ENCODE measurements at places on chromosomes 12 and 14.
A peak's percentile ranks its signal among the peaks of the same experiment; 100 is the strongest.

DNA sequence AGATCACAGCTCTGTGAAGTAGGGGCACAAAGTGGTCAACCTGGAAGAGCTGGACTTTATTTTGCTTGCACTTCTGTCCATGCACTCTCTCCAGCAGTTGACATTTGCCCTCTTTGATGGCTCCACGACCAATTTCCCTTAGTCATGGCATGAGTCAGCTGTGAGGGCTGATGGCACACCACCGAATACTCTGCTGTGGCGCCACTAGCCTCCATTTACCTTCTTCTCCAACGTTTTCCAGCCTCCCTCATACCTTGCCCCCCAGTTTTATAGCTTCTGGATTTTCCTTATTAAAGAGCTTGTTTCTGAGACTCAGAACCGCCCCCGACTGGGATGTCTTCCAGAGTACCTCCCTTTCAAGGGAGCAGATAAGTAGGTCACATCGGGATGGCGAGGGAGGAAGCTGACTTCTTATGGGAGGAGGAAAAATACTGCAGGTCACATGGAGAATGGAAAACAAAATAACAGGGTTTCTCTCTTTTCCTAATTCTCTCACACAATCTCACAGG lies 17.6 kb downstream of the NINJ2 start:
- no peak for DNase-seq

DNA sequence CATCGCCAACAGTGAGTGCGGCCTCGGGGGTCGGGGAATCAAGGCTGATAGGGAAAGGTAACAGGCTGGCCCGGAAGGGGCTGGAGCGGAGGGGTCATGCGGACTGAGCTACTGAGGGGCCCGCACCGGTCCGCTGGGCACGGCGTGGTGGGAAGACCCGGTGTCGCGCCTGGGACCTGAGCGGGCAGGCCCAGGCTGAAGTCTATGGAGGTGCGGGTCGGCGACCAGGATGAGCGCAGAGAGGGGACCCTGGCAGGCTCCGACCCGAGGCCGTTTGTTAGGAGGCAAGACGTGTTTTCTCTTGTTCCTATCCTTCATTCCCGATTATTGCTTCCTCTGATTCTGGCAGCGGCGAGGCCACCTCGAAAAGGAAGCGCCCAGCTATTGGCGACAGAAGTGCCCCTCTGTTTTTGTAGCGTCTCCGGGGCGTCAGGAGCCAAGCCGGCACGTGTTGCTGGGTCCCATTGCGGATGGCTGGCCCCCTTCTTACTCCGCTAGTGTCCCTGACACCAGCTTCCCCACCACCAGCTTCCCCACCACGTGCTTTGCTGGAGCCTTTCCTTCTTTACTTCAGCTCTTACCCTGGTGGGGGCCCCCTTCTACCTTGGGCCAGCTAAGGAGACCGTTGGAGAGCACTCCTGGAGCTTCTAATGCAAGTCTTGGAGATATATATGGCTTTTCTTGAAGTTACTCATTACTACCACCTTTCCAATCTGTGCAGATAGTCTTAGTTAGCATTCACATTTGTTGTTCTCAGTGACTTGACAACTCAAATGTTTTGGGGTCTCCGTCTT lies 653 bp downstream of the PA2G4 start:
- DNase-seq = no peak

DNA sequence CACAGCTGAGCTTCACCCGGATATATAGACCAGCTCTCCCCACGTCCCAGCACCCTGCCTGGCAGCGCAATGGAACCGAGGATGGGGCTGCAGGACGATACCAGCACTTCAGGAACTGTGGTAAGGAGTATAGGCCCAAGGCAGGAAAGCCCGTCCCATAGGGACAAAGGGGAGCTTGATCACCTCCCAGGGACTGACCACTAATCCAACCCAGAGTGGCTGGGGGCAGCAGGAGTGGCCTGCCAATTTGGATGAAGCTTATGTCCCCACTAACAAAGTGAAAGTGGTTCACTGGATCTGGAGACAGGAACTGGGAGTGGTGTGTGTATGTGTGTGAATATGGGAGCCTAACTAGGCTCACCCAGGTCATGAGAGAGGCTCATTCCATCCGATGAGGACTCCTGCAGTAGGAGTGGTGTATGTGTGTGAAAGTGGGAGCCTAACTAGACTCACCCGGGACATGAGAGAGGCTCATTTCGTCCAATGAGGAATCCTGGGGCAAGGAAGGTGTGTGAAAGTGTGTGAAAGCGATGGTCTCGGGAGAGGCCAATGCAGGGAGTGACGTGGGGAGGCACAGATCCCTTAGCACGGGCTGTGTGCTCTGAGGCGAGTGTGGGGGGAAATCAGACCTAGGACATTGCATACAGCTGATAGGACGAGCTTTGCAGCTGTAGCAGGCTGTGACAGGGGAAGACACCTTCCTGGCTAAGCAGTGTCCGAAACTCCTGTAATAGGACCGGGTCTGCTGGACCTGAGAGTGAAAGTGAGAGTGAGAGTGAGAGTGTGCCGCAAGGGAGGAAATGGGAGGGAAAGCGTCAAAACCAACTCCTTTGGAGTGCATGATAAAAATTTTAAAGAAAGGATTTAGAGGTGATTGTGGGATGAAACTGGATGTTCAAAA lies 25.7 kb downstream of the KLRK1 start:
- DNase-seq = peak; percentile 46

GRCh38 chr12:29176941-29177340 lies 27.9 kb downstream of the FAR2 start:
- DNase-seq = no peak

DNA sequence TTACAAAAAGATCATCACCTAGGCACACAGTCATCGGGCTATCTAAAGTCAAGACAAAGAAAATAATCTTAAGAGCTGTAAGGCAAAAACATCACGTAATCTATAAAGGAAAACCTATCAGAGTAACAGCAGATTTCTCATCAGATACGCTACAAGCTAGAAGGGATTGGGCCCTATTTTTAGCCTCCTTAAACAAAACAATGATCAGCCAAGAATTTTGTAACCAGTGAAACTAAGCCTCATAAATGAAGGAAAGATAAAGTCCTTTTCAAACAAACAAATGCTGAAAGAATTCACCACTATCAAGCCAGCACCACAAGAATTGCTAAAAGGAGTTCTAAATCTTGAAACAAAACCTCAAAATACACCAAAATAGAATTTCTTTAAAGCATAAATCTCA lies 191.6 kb upstream of the BMP4 start:
- DNase-seq = no peak

DNA sequence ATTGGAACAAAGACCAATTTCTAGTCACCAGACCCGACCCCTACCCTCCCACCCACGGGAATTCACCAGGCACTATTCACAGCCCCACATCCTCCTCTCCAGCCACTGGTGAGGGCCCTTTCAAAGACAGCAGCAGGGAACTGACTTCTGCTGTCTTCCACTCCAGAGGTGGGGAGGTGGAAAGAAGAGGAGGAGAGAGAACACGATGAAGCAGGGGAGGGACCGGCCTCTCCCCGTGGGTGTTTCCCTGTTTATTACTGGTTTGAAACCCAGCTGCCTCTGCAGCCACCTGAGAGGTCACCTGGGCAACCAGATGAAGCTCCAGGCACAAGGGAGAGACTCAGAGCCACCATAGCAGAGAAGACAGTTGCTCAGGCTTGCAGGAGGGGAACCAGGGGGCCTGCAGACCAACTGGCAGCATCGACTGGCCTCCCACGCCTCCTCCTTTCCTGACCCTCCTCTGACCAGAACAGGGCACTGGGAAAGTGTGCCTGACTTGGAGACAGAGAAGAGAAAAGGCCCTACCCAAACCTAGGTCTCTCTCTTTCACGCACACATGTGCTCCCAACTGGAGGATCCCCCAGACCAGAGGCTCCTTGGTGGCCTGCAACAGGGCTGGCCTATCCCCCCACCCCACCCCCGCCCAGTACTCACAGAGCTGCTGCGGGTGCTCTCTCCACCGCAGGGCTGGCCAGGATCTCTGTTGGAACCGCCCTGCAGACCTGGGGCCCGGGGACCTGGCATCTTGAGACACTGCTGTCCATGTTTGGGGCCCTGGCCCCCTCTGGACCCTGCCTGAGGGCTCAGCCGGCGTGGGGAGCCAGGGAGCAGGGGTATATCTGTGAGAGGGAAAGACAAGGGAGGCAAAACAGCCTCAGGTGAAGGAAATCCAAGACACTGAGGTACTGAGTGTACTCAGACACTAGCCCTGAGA lies 22.8 kb downstream of the ANO2 start:
- DNase-seq = no peak

GRCh38 chr12:132494294-132495164 lies 4.6 kb downstream of the FBRSL1 start:
- no peak for DNase-seq

GRCh38 chr12:27424631-27425230 lies 21.8 kb upstream of the SMCO2 start:
- peak; percentile 65 for DNase-seq

DNA sequence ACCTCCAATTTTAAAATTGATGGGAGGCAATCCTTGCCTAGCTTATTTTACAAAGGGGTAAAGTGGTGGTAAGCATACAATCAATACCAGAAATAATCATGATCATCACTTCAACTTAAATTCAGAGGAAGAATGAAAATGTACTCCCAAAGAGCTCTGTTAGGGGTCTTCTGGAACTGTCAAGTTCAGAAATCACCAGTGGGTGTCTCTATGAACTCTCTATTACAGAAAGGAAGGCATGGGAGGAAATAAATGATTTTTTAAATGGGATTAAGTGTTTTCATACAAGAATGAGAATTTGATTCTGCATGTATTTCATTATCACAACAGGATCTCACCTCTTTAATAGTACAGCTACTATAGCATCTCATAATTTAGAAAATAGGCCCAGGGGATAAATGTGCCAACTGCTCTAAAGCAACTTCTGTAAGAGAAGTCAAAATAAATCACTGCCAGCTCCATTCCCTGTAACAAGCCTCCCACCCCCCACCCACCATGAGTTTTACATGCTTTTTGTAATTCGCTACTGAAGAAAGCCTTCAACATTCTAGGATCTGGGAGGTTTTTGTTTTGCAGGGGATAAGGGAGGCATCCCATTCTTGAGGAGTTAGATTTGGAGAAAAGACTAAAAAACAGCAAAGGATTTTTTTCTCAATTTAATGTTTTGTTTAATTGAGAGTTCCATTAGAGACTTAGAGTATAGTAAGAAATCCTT lies 9.7 kb downstream of the DCP1B start:
- DNase-seq = no peak

All from COLO829 (cell line).